PC-9 (cell line): ENCODE measurements at places on chromosomes 2 and 18. TPM values are rescaled to one million over a fixed set of nuclear protein-coding genes. Genes with fewer than 3 reads are reported as not detected.
A peak's percentile ranks its signal among the peaks of the same experiment; 100 is the strongest.

DNA sequence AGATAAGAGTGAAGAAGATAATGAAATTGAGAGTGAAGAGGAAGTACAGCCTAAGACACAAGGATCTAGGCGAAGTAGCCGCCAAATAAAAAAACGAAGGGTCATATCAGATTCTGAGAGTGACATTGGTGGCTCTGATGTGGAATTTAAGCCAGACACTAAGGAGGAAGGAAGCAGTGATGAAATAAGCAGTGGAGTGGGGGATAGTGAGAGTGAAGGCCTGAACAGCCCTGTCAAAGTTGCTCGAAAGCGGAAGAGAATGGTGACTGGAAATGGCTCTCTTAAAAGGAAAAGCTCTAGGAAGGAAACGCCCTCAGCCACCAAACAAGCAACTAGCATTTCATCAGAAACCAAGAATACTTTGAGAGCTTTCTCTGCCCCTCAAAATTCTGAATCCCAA lies 15.7 kb downstream of the MSH6 start:
- H3K4me3 ChIP-seq: no peak overlapping the region
- no peak for DNase-seq
- H3K4me1 ChIP-seq: no peaks in the 10 kb centered on the region
- no peaks in the 10 kb centered on the region for H3K27me3 ChIP-seq

The CAMKMT gene
- 11.7 and 17.9 TPM in 2 replicates for total RNA-seq

- no peaks in the 10 kb centered on the region for H3K4me1 ChIP-seq
- no peak overlapping the region for H3K4me3 ChIP-seq
- H3K27me3 ChIP-seq: no peaks in the 10 kb centered on the region
- H3K27ac ChIP-seq: no peak overlapping the region
These were observed 321.2 kb upstream of the CDH7 start for GRCh38 chr18:65429601-65430000.

DNA sequence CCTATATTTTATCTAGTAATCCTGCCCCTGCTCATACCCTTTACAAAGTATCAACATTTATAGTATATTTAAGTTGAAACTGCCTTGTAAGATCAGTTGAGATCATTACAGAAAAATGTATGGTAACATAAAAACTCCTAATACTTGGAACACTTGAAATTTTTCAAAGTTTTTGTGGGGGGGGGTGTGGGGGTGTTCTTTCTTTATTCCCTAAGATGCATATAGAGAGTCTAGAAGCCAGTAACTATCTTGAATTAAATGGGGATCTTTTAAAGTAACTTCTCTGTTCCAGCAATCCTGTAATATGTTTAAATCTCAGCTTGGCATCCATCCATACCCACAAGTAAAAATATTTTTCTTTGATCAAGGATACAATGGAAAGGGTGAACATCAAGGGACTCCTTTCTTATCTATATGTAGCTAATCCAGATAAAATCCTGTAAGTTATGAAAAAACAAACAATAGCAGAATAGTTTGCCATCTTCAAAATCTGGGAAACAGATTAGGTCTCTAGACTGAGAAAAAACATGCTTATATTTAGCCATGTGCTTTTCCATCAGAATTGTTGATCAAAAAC lies 455.3 kb downstream of the MEIS1 start:
- H3K4me1 ChIP-seq: peaks cover 10% of the 10 kb centered on the region; the same call in 1 of the 2 replicates
- no peak overlapping the region for H3K4me3 ChIP-seq
- peak overlapping the region; percentile 59; the same call in 1 of the 2 replicates for H3K27ac ChIP-seq
- DNase-seq: no peak
- H3K27me3 ChIP-seq: no peaks in the 10 kb centered on the region

DNA sequence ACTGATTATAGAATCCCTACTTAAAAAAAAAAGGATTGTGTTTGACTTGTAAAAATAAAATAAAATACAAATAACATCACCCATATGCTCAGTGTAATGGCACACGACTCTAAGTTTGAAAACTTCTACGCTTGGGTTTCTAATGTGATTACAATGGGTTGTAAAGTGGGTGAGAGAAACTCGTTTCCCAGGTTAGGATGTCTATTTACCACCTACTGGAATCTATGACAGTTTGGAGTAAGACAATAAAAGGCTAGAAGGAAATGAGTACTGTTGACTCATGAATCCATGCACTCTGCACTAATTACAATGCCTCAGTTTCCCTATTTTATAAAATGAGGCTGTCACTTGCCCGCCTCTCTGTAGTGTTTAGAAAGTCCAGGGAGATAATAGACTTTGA lies 204.2 kb upstream of the FBXO11 start:
- H3K4me3 ChIP-seq: peak overlapping the region; percentile 62; the same call in 1 of the 2 replicates
- H3K4me1 ChIP-seq: peaks cover 83% of the 10 kb centered on the region
- no peaks in the 10 kb centered on the region for H3K27me3 ChIP-seq
- H3K27ac ChIP-seq: peak overlapping the region; percentile 91

DNA sequence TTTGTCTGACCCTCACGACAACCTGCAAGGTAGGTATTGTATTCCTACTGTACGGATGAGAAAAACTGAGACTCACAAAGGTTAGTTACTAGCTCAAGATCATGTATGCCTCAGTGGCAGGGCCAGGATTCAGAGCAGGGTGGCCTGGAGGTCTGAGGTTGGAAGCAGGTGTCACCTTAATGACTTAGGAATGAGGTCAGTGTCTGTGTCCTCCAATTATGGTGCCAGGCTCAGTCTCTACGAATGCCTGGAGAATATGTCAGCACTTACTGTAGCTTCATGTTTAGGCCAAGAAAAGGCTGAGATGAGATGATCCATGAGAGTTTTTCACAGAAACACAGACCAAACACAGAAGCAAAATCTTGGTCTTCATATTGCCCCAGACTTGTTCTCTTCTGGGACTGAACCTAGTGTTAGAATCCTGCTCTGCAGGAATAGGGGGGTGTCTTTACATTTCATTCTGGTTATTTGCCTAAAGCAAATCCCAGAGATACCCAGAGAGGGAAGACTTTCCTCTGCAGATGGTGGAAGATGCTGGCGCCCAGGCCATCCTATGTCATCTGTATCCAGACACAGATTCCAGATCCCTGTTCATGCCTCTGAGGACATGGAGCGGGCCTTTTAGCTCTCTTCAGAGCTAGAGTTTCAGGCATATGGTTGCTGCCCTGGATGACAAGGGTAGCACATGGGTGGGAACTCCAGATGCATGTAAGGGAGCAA lies 16.3 kb upstream of the RAB10 start:
- H3K4me1 ChIP-seq: peaks cover 46% of the 10 kb centered on the region
- H3K4me3 ChIP-seq: no peak overlapping the region
- H3K27me3 ChIP-seq: no peaks in the 10 kb centered on the region
- no peak for DNase-seq

The ASB18 gene
- 0.46 TPM in 1 of 2 replicates, not detected in the other for total RNA-seq

DNA sequence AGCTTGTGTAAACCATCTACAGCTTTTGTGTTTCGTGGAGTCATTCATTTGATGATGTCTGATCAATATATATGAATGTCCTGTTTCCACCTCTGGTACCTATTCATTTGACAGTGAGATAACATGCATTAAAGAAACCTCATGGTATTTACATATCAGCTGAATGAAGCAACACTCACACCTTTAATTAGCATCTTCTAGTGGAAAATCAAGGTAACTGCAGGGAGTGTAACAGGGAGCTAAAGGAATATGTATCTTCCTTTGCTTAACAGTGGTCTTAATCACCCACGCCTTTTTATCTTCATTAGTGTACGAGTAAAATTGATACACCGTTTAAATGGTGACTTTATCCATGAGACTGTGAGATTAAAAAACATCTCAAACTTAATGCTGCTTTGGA lies 15.6 kb downstream of the SLC39A10 start:
- H3K36me3 ChIP-seq: no peaks in the 10 kb centered on the region
- no peak overlapping the region for H3K27ac ChIP-seq
- no peaks in the 10 kb centered on the region for H3K27me3 ChIP-seq
- no peak overlapping the region for H3K4me3 ChIP-seq
- H3K4me1 ChIP-seq: no peaks in the 10 kb centered on the region
